ENCODE measurements at places on chromosomes 2 and 18.

GRCh38 chr2:120958623-120959366 is 223.1 kb downstream of the GLI2 start:
- no peak for DNase-seq

GRCh38 chr2:144006139-144006538 is 513.8 kb downstream of the ZEB2 start:
- no peak for DNase-seq

- DNase-seq: peak; percentile 73
Measured at GRCh38 chr2:217836901-217837491, 165.8 kb downstream of the TNS1 start.

GRCh38 chr2:144579556-144579955 is 59.6 kb upstream of the ZEB2 start:
- no peak for DNase-seq

GRCh38 chr2:224682134-224682533 is 34.0 kb downstream of the CCDC195 start:
- DNase-seq: no peak

- no peak for DNase-seq
Measured at GRCh38 chr2:136492901-136493300, 272.4 kb upstream of the THSD7B start.

- no peak for DNase-seq
Measured at GRCh38 chr18:72995558-72995957, 127.8 kb upstream of the NETO1 start.

Measured in uterus (tissue), 4 donors.